ENCODE measurements at places on chromosomes 7 and 10.

- DNase-seq: peak; percentile 23
These were observed 557 bp downstream of the CYTH3 start for GRCh38 chr7:6271694-6272440.

DNA sequence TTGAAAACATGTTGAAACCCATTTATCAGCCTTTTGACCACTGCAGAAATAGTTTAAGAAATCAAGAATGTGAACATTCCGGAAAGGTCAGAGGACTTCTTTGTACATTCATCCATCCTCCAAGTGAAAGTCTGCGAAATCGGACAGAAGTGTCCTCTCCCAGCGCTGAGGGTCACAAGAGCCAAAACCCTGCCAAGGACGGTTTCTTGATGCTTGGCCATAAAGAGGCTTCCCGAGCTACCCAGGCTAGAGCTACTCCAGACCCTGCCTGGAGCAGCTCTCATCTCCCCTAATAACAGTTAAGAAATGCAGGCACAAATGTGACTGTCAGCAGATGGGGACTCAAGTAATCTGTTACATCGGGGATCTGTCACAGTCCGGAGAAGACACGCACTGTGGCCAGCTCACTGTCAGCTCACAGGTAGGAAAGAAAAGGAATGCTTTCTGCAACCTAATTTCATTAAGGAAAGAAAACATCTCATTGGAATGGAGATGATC lies 4.5 kb upstream of the CYTH3 start:
- no peak for DNase-seq

DNA sequence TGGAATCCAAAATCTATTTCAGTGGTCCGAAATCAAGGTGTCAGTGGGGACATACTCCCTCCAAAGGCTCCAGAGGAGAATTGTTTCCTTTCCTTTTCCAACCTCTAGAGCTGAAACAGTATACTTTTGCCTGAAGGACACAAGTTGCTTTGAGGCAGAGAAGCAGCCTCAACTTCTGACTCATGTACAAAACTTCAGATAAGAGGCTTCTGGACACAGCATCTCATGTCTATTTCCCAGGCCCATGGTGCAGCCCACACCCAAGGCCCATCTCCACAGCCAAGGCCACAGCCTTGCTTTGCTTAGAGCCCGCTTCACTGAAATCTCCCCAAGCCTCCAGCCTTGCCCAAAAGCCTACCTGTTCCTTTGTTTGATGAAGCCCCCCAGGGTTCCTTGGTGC lies 68.9 kb downstream of the ZNF467 start:
- no peak for DNase-seq

DNA sequence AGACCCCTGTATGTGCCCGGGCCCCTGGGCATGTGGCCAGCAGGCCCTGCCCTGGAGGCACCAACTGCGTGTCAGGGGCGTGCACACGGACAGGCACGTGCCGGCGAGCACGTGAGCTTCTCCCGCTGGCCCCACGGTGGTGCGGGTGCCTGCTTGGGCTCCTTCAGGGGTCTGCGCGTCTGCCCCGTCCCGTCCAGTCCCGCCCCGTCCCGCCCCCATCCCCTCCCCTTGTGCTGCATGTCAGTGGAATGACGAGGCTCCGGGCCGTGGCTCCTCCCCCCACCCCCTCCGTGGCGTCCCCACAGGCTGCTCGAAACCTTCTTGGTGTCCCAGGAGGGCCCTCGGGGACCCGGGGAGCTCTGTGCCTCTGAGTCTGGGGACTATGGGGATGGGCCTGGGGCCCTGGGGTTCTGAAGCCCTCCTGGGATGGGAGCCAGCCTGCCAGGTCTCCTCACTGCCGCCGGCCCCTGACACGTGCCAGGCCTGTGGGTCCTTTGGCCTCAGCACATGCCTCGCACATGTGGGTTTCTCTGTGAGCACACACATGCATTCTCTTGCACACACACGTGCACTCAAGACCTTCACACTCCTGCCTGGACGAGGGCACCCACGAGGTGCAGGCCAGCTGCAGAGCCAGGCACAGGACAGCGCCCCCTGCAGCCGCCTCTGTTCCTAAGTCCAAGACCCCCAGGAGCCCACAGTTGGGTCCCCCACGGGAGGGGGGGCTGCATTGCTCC lies 27.5 kb upstream of the AMZ1 start:
- DNase-seq: no peak

GRCh38 chr10:48548531-48549135 lies 56.2 kb downstream of the ARHGAP22 start:
- no peak for DNase-seq

GRCh38 chr7:79037001-79037400 lies 416.5 kb downstream of the MAGI2 start:
- no peak for DNase-seq

GRCh38 chr10:15254808-15255648 lies 86.5 kb upstream of the NMT2 start:
- peak; percentile 40 for DNase-seq

GRCh38 chr10:20535897-20536881 lies 360.9 kb downstream of the NEBL start:
- DNase-seq: no peak

GRCh38 chr7:32262315-32262714 lies 192.1 kb upstream of the PDE1C start:
- no peak for DNase-seq

GRCh38 chr7:72156671-72157070 lies 255.5 kb downstream of the CALN1 start:
- no peak for DNase-seq

GRCh38 chr10:44974082-44974627 lies 4.5 kb downstream of the DEPP1 start:
- DNase-seq: no peak

- no peak for DNase-seq
These were observed 22.4 kb upstream of the IFIT2 start for GRCh38 chr10:89279421-89279869.

- peak; percentile 14 for DNase-seq
These were observed at the start of gene RET for GRCh38 chr10:43076876-43077420. Gene RET (plus strand): TSS chr10:43077069. CDS start chr10:43077259, 190 bp downstream.

GRCh38 chr7:101553771-101554445 lies 75.2 kb downstream of the MYL10 start:
- DNase-seq: no peak

- no peak for DNase-seq
These were observed 1.0 kb downstream of the PAXIP1 start for GRCh38 chr7:155001756-155002410.

DNA sequence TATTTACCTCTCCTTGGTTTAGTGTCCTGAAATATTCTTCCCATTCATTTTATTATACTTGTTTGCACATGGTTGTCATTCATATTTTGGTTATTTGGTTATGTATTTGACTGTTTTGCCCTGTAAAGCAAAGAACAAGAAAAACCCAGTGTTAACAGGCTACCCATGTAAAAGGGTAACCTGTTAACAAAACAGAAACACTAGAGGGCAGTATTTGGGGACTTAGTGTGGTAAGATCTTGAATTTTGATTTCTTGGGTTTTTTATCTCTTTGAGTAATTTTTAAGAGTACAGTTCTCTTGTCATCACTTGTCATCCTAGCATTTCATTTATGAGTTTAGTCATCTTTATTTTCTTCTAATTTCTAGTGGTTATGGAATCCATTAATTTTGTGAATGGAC lies 51.3 kb downstream of the POLL start:
- no peak for DNase-seq

DNA sequence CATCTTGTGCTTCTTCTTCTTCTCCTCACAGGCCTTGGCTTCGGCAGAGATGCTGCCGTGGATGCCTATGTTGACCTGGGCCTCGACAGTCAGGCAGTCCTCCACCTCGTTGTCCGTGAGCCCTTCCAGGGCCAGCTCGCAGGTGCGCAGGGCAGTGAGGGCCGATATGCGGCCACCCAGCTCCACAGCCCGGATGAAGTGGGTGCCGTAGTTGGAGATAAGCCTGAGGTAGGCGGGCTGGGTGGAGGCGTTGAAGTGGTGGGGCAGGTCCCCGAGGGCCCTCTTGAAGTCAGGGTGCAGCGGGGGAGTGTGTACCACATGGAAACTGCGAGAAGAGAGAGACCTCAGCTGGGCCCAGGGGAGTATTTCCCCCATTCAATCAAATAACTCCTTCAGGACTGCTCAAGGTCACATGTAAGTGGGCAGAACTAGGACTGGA lies 3.7 kb downstream of the PRF1 start:
- no peak for DNase-seq

- DNase-seq: no peak
These were observed 6.1 kb upstream of the PCBD1 start for GRCh38 chr10:70894416-70894815.

DNA sequence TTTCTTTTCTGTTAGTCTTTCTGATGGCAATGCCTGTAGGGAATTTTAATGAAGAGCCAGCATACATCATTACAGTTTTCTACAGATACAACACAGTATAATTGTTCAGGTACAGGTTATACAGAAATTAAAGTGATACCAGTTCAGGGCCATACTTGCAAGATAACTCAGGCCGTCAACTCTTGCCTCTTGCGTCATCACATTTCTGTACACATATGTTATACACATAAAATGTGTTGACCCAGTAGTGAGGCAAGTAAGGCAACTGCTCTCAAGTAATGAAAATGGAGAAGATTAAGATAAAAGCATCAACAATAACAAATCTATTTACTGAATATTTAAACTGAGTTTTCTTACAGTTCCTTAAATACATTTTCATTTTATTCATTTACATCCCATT lies 317.8 kb downstream of the HPSE2 start:
- no peak for DNase-seq

- no peak for DNase-seq
These were observed 660.5 kb downstream of the LRMDA start for GRCh38 chr10:76091926-76092325.

DNA sequence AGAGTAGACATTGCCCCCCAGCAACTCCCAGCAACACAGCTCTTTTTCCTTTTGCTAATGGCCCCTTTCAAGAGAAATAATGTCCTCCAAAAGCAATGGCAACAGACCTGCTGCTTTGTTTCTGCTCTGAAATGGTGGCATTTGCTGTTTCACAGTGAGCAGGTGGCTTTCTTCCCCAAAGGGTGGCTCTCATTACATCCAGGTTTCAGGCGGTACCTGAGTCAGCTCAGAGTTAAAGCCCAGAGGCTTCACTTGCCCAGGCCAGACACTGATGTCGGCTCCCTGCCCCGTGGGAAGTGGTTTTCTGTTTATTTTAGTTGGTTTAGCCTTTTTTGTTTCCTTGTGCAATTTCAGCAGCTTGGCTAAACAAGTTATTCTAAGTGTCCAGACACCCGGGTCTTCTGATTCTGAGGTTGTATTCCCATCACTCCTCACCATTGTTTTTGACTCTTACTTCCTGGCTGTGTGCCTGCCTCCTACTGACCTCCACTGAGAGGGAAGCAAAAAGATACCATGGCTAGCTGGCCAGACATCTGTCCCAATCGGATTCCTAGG lies 7.8 kb upstream of the ATOH7 start:
- DNase-seq: no peak

- DNase-seq: no peak
These were observed 47.9 kb downstream of the MRPL32 start for GRCh38 chr7:42980084-42980483.

GRCh38 chr10:113426181-113426877 lies 126.5 kb upstream of the HABP2 start:
- no peak for DNase-seq

DNA sequence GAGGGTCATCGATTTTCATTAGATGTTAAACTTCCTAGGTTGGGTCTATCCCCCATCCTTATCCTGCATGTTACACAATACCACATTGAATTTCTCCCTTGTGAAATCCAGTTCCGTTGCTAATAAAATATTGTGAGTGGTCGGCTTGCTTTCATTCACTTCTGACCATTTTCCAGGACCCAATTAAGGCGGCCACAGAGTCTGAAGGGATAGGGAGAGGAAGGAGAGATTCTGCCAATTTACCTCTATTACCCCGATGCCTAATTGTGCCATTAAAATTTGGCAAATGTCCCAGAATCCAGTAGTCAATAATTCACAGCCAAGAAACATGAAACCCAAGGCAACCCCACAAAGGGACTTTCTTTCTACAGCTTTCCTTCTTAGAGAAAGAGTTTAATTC lies 129.9 kb downstream of the IPMK start:
- no peak for DNase-seq

- DNase-seq: peak; percentile 22
These were observed 2.8 kb upstream of the AHCYL2 start for GRCh38 chr7:129222064-129222463.

DNA sequence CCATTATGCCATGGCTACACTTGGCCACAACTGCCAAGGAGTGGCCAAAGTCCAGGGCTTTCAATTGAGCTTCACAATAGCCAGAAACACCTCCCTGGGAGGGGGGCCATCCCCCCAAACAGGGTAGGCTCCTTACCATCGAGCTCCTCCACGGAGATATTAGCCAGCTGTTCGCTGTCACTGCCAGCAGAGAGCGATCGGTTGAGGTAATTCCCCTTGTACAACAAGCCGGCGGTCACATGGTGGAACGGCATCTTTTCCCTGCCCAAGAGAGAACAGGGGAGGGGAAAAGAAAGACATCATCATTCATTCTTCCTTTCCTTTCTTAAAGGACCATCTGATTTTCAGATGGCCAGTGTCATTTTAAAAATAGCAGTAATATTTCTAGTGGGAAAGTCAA lies 133.6 kb downstream of the CALN1 start:
- DNase-seq: no peak

- DNase-seq: no peak
These were observed 36.9 kb downstream of the NAMPT start for GRCh38 chr7:106247841-106248240.

- no peak for DNase-seq
These were observed 117.7 kb downstream of the ELFN1 start for GRCh38 chr7:1787681-1788235.

GRCh38 chr7:93890464-93891068 lies at the start of gene TFPI2:
Gene TFPI2 (minus strand): TSS chr7:93890753. CDS start chr7:93890678, 75 bp downstream.
- no peak for DNase-seq

GRCh38 chr7:16471933-16472332 lies 6.4 kb upstream of the SOSTDC1 start:
- DNase-seq: no peak

DNA sequence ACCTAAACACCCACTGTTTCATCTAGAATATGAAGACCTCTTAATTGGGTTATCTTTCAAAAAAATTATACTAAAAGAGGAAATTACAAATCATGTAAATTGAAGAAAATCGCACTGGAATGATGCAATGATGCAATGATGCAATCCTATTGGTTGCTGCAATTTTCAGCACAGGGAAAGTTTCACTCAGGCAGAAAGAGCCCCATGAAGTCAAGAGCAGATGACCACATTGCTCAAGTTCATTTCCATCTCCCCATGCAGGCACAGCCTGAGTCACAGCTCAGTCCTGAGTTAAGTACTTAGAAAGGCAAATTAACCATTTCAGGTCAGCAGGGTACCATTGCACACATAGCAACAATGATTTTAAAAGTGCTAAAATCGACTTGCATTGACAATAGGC lies 180.3 kb upstream of the MYO3A start:
- DNase-seq: no peak

GRCh38 chr10:118332236-118332635 lies 9.9 kb downstream of the FAM204A start:
- no peak for DNase-seq

- DNase-seq: no peak
These were observed 38.0 kb downstream of the R3HCC1L start for GRCh38 chr10:98172495-98172894.

- DNase-seq: no peak
These were observed 57.1 kb downstream of the AOAH start for GRCh38 chr7:36667007-36667745.

All from CD4-positive, alpha-beta T cell treated with Interleukin-6 for 4 hours (primary cell).